ENCODE measurements at places on chromosomes 1 and 21.

- no peaks in the 10 kb centered on the region for H3K27me3 ChIP-seq
- H3K4me3 ChIP-seq = no peak overlapping the region
- H3K4me1 ChIP-seq = no peaks in the 10 kb centered on the region
- no peak overlapping the region for H3K27ac ChIP-seq
- H3K36me3 ChIP-seq = no peaks in the 10 kb centered on the region
Observed at GRCh38 chr1:200075938-200076546, 48.5 kb downstream of the NR5A2 start.

DNA sequence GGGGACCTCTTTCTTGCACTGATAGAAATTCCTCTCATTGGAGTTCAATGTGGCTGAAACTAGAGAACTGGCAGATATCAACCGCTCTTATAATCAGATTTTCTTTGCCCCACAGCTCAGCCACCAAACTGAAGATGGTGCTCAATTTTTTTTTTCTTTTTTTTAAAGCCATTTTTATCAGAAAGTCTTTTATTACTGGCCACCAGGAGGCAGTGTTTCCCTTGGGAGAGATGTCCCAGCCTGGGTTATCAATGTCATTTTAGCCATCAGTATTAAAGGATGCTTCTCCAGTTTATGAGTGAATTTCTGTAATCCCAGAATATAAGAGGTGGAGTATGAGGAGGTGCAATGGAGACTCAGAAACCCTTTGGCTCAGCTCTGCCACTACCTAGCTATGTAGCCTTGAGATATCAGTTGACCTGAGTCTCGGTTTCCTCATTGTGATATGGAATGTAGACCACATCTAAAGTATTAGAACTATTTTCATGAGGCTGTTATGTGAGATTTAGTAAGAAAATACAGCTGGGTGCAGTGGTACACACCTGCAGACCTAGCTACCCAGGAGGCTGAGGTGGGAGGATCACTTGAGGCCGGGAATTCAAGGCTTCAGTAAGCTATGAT, 27.6 kb downstream of the CD244 start:
- H3K4me3 ChIP-seq = no peak overlapping the region
- H3K36me3 ChIP-seq = no peaks in the 10 kb centered on the region
- peaks cover 49% of the 10 kb centered on the region for H3K4me1 ChIP-seq
- H3K27me3 ChIP-seq = no peaks in the 10 kb centered on the region

DNA sequence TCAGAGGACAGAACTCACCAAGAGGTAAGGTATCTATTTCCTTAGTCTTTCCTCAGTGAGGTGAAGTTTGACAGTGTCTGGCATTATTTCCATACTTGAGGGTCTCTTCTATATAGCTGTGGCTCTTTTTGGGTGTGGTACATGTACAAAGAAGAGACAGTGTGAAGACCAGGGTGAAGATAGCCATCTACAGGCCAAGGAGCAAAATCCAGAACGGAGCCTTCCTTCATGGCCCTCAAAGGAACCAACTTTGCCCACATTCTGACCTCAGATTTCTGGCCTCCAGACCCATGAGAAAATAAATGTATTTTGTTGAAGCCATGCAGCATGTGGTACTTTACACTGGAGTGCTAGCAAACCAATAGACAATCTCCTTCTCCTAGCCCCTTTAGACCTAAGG, 858.5 kb upstream of the B3GALT2 start:
- no peak overlapping the region for H3K4me3 ChIP-seq
- DNase-seq = no peak
- H3K27ac ChIP-seq = peak overlapping the region; percentile 2
- no peaks in the 10 kb centered on the region for H3K36me3 ChIP-seq
- H3K27me3 ChIP-seq = no peaks in the 10 kb centered on the region

GRCh38 chr1:153794624-153795329, 19.6 kb downstream of the SLC27A3 start:
- no peak for DNase-seq
- H3K36me3 ChIP-seq = no peaks in the 10 kb centered on the region
- no peaks in the 10 kb centered on the region for H3K27me3 ChIP-seq
- no peaks in the 10 kb centered on the region for H3K4me1 ChIP-seq
- no peak overlapping the region for H3K4me3 ChIP-seq

- DNase-seq = no peak
- no peaks in the 10 kb centered on the region for H3K27me3 ChIP-seq
- H3K36me3 ChIP-seq = no peaks in the 10 kb centered on the region
- no peak overlapping the region for H3K27ac ChIP-seq
- no peak overlapping the region for H3K4me3 ChIP-seq
Observed at GRCh38 chr21:31255036-31255435, 89.0 kb downstream of the TIAM1 start.

DNA sequence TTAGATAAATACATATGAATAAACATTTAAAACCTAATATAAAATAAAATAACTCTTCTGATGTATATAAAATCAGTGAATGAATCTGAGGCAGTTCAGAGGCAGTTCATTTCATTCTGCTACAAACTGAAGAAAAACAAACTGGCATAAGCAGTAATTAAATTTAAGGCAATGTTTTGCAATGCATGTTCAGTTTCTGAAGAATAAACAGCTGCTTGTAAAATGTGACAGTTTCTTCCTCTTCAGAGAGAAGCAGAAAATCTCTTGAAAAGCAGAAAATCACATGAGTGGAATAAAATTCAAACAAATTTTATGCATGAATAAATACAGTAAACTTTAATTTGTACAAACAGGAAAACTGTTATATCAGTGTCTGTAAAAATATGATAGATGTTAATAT, 643.7 kb downstream of the KCNT2 start:
- no peak overlapping the region for H3K4me3 ChIP-seq
- no peaks in the 10 kb centered on the region for H3K36me3 ChIP-seq
- DNase-seq = no peak

Measured in naive thymus-derived CD4-positive, alpha-beta T cell (primary cell).